ENCODE measurements at places on chromosomes 4 and X.

- DNase-seq: no peak
These were observed 369.5 kb upstream of the FAM241A start for GRCh38 chr4:111775556-111776297.

DNA sequence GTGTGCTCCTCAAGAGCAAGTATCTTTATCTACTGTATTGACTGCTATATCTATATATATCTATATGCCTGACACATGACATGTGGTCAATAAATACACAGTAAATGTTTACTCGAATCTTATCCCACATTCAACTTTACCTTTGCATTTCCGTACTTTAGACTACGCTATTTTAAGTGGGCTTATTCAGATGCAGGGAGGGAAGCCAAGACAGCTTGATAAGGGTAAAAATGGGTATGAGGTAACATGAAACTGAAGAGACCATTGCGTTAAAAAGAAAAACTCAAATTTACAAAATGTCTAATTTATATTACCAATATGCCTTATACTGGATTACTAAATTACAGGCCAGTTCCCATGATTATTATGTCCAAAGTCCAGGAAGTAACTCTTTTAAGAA is 17.8 kb downstream of the SEPSECS start:
- no peak for DNase-seq

GRCh38 chr4:16993956-16994840 is 95.8 kb upstream of the LDB2 start:
- DNase-seq: no peak

DNA sequence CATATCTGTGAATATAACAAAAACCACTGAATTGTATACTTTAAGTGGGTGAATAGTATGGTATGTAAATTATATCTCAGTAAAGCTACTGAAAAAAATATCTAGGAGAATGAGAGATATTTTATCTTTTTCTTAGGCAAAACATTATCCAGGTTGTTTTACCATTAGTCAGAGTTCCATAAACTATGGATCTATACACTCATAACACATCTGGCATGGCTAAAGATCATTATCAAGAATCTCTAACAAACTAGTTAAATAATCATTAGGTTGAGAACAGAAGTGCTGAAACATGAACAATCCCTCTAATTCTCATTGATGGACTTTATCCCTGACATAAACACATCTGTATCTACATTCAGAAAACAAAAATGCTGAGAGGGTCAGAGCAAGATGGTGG is 15.6 kb downstream of the MED14 start:
- DNase-seq: no peak

- no peak for DNase-seq
These were observed 33.4 kb downstream of the SYTL4 start for GRCh38 chrX:100698551-100698950.

DNA sequence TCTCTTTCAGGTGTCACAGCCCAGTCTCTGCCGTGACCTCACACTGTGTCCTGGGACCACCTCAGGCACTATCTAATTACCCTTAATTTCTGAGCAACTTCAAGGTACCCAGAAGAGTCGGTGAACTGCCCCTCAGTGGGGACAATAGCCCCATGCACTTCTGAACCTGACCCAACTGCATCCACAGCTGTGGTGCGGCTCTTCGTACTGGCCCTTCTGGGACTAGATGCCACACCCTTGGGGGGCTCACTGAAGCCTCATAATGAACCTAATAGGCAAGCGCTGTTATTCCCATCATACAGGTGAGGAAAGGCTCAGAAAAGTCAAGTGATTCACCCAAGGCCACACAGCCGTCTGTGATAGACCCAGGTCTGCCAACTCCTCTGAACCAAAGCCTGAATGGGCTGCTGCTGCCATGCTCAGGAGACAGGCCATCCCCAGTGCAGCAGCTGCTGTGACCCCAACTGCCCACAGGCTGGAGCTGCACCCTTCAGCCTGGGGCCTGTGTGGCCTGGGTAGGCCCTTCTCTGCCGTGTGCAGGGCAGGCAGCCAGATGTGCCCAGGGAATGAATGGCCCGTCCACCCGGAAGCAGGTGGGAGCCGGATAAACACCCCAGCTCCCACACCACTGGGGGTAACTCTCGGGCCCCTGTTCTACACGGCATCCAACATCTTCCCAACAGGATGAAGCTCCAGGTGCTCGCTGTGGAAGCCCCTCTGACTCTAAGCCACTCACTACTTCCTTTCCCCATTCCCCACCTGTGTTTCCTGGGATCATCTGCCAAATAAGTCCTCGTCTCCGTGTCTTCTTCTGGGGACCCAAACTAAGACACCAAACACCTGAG is 35.9 kb downstream of the HMX1 start:
- DNase-seq: no peak

DNA sequence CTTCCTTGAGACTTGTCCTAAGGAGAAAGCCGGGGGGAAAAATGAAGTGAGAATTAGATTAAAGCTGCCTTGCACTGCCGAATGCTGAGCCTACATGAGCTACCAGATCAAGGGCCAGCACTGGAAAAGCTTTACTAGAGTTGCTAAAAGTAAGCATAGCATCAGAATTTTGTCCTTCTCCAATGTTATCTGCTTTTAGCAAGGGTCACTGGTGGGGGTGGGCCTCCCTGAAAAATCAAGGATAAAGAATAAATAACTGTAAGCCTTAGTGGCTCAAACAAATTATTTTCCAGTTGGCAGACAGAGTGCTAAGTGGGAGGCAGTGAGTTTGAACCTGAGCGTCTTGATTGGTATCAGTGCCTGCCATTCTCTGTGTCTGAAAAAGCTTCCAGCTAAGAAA is 310.5 kb upstream of the PITX2 start:
- DNase-seq: no peak

DNA sequence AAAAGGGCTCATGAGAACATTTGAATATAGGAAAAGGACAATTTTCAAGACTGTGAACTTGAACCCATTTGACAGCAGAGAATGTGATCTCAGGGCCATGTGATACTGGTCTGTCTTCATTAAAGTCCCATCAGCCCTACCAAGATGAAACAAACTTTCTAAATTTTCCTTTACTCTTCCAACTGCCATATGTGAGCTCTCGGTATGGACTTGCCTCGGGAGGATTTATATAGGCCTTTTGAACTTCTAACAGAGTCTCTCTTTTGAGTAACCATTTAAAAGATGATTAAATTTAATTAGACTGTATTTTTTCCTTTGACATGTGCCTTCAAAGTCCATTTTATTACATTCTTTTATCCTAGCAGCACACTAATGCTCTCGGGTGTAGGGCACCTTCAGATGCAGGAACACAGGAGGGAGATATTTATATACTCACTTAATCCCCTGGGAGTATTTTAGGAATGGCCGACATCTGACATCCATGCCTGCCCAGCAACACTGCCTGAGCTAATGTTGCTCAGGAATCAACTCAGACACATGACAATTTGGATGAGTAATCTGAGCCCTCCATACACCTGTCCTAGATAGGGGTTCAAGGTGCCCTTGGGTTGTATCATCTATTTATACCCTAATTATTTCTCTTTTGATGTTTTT is 155.0 kb downstream of the SLC7A11 start:
- DNase-seq: no peak

GRCh38 chr4:109699553-109700225 is 3.6 kb downstream of the CASP6 start:
- DNase-seq: no peak

GRCh38 chr4:123386609-123387008 is 10.0 kb upstream of the SPRY1 start:
- DNase-seq: no peak
